ENCODE measurements at places on chromosomes 13 and 19.

GRCh38 chr19:18053576-18054219, 33.0 kb downstream of the IL12RB1 start:
- DNase-seq: peak; percentile 92

DNA sequence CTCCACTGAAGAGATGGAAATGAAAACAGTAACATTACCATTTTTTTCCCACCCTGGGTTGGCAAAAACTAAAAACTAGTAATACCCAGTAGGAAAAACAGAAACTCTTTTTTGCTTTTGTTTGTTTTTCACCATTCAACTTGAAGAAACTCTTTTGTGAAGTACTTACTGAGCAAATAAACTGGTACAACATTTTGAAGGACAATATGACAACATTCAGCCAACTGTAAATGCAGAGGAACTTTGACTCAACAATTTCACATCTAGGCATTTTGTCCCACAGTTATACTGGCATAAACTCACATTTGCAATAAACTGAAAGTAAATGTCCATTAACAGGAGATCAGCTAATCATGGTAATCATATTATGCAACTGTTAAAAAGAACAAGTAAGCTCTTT, 152.5 kb downstream of the RNF17 start:
- no peak for DNase-seq

DNA sequence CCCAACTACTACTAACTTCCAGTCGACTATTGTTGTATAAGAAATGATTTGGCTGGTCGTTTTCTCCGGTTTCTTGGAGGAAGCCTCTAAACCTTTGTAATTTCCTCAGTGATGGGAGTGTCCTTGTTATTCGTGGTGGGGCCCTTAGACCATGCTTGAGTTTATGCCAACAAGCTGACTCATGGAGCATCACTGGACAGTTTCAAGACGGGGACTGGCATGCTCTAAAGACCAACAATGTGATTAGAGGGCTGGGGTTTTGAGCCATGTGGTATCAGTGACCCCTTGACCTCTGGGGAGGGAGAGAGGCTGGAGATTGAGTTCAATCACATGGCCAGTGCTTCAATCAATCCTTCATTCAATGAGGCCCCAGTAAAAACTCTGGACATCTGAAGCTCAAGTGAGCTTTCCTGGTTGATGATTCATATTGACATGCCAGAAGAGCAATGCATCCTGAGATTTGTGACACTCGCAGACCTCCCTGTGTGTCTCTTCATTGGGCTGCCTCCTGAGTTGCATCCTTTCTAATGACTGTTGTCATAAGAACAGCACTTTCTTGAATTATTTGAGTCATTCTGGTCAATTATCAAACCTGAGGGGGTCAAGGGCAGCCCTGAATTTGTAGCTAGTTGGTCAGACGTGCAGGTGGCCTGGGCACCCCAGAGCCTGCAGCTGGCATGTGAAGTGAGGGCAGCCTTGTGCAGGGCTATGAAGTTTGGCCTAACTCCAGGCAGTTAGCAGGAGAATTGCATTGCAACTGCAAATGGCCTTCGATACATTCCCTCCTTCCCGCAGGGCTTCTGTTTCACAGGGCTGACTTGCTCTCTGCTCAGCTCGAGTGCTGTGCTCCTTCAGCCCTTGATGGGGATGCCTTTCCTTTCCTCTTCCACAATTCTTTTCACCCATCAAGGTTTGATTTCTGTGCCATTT, 246.5 kb downstream of the FGF9 start:
- no peak for DNase-seq

GRCh38 chr19:56732976-56733375, 61.4 kb upstream of the ZNF835 start:
- no peak for DNase-seq

GRCh38 chr19:18421371-18421959, 2.3 kb downstream of the SSBP4 start:
- no peak for DNase-seq

DNA sequence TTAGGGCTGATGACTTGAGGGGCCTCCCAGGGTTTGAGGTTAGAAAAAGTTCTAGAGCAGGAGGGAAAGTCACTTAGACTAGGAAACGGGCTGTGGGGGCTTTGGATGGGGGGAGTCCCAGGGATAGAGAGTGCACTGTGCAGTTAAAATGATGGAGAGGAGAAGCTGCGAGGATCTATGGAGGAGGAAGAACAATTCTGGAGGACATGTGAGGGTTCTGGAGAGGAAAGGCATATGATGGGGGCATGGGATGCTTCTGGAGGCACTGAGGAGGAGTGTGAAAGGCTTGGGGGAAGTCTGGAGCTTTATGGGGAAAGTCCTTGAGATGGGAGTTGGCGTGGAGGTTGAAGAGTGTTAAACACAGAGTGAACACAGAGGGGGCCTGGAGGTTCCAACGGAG, 2.2 kb downstream of the KCNC3 start:
- DNase-seq: no peak

- no peak for DNase-seq
Measured at GRCh38 chr19:11236324-11237301, 2.8 kb upstream of the ANGPTL8 start.

- DNase-seq: no peak
Measured at GRCh38 chr13:99722338-99722818, 221.1 kb downstream of the TM9SF2 start.

GRCh38 chr13:24270639-24271141, 38.7 kb upstream of the C1QTNF9 start:
- peak; percentile 76 for DNase-seq

DNA sequence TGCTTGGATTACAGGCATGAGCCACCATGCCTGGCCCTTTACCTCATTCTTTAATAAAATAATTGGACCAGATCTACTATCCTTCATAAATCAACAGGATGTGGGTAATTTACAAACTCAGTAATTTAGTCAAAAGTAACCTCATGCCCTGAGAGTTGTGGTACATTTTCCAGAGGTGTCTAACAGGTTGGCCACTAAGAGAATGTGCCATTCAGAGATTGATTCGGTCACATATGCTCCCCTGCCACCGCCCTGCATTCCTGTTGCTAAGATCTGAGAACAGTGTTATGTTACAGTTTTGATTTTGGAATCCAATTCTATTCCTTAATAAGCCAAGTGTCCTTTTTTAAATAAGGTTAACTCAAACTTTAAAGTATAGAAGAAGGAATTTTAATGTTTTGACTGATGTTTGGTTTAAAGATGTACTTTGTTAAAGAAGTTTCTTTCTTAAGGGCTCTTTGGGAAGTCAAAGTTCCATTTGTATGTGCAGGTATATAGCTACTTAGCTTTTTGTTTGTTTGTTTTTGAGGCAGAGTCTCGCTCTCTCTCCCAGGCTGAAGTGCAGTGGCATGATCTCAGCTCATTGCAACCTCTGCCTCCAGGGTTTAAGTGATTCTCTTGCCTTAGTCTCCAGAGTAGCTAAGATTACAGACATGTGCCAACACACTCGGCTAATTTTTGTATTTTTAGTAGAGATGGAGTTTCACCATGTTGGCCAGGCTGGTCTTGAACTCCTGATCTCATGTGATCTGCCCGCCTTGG, 29.2 kb downstream of the PHF11 start:
- DNase-seq: peak; percentile 21

DNA sequence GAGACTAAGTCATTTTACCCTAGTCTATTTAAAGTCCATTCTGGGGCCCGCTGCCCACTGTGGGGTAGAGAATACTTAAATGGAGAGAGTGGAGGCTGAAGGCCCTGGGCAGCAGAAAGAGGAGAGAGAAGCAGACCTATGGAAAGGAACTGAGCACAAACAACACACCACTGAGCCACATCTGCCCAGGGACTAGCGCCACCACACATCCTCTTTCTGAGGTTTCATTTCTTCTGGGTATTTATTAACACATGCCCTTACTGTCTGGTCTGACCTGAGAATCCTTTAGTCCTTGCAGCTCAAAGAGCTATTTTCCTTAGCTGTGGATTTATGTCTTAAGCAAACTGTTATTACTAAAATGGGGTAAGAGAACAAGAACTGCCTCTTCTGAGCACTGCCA, 154.0 kb downstream of the NALCN start:
- DNase-seq: no peak

- DNase-seq: no peak
Measured at GRCh38 chr13:96999091-96999490, 4.8 kb upstream of the OXGR1 start.

- DNase-seq: no peak
Measured at GRCh38 chr19:40360708-40361241, 12.3 kb downstream of the PLD3 start.

GRCh38 chr19:45179072-45179891, 698 bp downstream of the BLOC1S3 start:
- DNase-seq: peak; percentile 28

GRCh38 chr13:50078231-50078894, 63.1 kb downstream of the KCNRG start:
- no peak for DNase-seq

DNA sequence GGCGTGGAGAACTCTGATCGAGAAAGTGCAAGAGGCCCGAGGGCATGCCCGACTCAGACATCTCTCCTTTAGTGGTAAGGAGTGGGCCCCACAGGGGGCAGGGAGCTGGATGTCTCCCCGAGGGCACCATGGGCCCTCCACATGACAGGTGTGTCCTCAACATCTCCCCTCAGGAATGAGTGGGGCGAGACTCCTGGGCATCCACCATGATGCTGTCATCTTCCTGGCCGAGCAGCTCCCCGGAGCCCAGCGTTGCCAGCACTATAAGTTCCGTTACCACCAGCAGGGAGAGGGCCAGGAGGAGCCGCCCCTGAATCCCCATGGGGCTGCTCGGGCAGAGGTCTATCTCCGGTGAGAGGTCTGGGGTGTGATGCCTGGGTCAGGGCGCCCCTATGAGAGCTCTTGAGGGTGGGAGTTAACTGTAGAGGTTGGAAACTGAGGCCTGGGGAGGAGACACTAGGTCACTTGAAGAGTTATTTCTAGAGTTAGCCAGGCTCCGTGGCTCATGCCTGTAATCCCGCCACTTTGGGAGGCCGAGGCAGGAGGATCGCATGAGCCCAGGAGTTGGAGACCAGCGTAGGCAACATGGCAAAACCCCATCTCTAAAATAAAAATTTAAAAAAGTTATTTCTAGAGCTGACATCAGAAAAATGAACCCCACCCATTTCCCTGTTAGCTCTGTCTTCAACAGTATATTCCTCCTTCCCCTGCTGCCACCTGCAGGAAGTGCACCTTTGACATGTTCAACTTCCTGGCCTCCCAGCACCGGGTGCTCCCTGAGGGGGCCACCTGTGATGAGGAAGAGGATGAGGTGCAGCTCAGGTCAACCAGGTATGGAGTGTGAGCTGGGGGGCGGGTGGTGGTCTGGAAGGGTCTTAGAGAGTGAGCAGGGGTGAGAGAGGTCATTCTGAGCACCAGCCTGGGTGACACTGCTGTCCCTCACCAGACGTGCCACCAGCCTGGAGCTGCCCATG, 5.1 kb downstream of the IGFLR1 start:
- DNase-seq: no peak

Measured in fibroblast of gingiva (primary cell).